Activated T-helper 9 cell treated with anti-CD3 and anti-CD28 coated beads, Interleukin-2, amount 50 U/mL, for 16 hours (primary cell): ENCODE measurements at places on chromosomes 5 and 9.

DNA sequence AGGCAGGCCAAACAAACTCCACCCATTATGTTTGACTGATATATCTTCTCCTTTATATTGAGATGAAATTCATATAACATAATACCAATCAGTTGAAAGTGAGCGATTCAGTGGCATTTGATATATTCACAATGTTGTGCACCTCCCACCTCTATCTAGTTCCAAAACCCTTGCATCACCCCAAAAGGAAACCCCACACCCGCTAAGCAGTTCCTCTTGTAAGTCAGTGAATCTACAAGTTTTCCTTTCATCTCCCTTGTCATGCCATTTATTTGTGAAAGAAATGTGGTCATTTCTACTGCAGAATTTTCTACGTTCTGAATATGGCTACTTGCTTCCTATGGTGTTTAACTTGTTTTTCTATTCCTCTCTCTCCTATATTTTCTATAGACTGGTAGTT lies 99.4 kb upstream of the PTPN3 start:
- no peak for DNase-seq

DNA sequence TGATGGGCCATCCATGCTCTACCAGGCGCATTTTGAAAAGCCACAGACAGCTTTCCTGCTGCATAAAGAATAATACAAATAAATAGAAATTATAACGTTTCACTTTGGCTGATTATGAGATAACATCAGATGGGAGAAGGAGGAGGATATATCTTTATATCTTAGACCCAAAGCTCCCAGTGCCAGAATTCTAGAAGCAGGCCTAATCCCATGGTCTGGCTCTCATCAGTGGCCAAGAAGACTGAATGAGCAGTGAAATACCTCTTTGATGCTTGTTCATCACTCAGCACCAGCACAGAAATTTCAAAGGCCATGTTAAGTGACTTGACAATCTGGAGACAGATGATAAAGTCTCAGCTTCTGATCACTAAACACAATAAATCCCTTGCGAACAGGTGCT lies 107.6 kb downstream of the PPP2R2B start:
- no peak for DNase-seq

DNA sequence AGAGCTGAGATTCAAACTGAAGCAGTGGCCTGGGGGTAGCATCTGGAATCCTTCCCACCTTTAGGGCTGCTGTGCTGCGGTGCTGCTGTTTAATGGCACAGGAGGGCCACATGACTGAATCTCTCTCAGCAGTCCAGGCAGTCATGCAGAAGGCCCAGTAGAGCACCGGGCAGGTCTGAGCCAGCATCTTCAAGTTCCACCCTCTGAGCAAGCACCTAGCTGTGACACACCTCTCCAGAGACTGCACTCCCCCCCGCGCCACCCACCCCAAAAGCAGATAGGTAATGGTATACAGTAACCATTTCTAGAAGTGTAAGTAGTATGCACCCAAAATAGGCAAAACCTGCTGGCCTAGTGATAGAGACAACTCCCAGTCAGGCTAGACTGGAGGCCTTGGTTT lies 8.2 kb downstream of the IL4 start:
- DNase-seq, result no peak

GRCh38 chr5:119470851-119471451 lies 18.7 kb downstream of the HSD17B4 start:
- DNase-seq, result no peak

GRCh38 chr5:131863700-131864099 lies 66.9 kb upstream of the FNIP1 start:
- no peak for DNase-seq
